Activated effector memory CD4-positive, alpha-beta T cell treated with anti-CD3 and anti-CD28 coated beads, Interleukin-2, amount 50 U/mL, for 16 hours (primary cell): ENCODE measurements at places on chromosomes 11 and 22.

- DNase-seq, result no peak
Measured at GRCh38 chr11:115284773-115285172, 219.4 kb downstream of the CADM1 start.

- peak; percentile 14 for DNase-seq
Measured at GRCh38 chr22:47591709-47592108, 829.3 kb downstream of the TBC1D22A start.

DNA sequence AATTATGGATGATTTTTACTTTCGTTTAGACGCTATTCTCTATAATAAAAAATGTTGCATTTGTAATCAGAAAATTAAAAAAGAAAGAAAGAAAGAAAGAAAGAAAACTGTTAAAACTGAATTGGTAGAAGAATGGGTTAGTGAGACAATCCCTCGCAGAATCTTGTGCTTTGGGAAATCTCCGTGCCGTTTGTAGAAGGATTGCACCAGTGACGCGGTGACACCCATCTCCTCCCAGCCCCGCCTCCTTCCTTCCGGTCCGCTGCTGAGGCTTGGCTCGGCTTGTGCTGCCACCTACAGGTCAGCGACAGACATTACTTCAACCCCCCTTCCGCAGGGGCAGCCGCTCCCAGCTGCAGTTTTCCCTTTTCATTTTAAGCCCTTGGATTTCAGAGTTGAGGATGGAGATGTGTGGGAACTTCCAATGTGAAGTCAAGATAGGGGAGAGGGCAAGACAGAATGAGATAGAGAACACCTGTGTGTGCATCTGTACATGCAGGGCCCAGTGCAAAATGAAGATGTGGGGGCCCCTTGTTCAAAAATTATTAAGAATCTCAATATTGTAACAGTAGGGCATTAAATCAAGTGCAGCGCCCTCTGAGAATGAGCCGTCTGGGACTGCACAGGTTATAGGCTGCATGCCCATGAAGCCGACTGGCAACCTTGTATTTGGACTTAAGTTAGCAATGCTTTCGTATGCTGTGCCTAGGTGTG lies 41.1 kb downstream of the TST start:
- peak; percentile 96 for DNase-seq

- no peak for DNase-seq
Measured at GRCh38 chr11:61781585-61781984, 10.8 kb downstream of the TMEM258 start.

- DNase-seq, result no peak
Measured at GRCh38 chr11:64138398-64138797, 27.5 kb downstream of the MACROD1 start.

- DNase-seq, result no peak
Measured at GRCh38 chr11:41781441-41781840, 322.0 kb upstream of the LRRC4C start.

- no peak for DNase-seq
Measured at GRCh38 chr22:46761539-46762237, 762 bp upstream of the TBC1D22A start.

DNA sequence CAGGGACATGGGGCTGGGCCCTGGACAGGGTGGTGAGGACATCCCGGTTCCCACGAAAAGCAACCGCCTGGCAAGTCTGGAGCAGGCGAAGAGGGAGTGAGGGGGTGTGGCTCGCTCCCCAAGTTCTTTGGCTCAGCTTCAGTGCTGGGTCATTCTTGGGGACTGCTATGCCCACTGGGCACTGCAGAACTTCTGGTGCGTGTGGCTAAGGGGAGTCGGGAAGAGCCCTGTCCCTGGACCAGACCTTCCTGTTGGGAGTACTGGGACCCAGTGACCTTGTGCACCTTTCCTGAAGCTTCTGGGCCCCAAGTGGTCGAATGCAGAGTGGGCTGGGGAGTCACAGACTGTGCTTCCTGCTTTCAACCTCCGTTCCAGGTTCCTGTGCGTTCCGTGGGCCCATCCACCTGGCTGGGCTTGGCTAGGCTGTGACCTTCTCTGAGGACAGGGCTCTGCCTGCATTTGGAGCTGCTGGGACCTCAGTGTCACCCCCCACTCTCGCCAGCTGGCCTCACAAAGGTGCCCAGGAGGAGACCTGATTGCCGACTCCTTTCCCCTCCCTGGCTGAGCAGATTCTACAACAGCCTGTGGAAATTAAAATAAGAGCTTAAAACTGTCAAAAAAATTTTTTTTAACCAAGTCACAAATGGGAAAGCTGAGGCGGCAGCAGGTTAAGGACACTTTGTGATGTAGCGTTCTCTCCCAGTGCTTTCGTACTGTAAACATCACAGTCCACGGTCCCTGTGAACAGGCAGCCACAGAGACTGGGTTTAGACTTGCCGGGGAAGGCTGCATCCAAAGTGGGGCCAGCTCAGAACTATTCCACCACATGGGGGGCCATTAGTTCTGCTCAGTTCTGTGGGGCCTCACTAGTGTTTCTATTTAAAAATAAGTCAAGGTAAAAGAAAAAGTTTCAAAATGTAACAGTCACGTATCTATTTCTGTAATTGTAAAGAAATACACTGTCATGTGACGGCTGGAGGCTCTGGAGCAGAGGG lies 63.8 kb upstream of the WNT7B start:
- DNase-seq, result peak; percentile 44

GRCh38 chr11:117193130-117194020 lies 5.8 kb upstream of the TAGLN start:
- no peak for DNase-seq

DNA sequence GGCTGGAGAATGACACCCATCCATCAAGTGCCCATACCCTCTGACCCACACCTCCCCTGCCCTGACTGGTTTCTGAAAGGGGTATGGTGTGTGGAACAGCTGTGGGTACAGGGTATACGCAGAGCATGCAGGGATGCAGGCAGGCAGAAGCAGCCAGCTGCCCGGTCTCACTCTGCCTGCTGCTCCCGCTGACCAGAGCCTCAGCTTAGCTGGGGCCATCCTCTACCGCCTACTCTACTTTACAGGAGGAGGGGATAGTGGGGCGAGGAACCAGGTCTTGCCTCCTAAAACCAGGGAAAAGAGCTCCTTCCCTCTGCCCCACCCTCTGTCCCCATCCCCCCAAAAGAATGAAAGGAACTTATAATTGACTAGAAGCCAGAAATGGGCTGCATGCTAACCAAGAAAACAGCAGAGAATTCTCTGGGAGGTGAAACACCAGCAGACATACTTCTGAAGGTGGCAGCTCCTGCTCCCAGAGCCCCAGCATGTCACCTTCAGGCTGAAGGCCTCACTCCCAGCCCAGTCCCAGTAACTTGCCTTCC lies 13.0 kb upstream of the CHRM4 start:
- DNase-seq, result no peak

- no peak for DNase-seq
Measured at GRCh38 chr22:32745251-32745995, 56.1 kb upstream of the TIMP3 start.

- DNase-seq, result peak; percentile 56
Measured at GRCh38 chr11:117823946-117824420, 561 bp downstream of the FXYD2 start.

DNA sequence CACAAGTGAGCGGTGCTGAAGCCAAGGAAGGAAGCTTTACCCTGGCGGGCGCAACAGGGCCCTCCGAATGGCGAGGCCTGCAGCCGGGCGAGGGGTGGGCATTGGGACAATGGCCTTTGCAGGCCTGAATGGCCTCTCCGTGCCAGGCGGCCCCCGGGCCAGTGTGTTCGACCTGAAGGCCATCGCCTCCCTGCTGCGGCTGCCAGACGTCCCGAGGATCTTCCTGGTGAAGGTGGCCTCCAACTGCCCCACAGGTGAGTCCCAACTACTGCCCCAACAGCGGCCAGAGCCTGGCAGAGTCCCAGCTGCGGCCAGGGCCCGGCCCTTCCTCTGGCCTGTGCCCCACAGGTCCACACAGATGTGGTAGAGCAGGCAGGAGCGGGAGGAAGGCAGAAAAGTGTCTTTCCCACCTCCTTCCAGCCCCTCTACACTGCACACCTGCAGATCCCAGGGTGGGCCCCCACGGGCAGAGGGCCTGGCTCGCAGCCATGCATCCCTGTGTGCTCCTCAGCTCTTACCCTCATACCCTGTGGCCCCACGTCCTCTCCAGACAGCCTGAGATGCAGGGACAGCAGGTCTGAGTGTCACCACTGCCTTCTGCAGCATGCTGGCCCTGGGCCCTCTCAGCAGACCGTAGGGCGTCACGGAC lies 11.3 kb downstream of the PHLDA2 start:
- no peak for DNase-seq

- DNase-seq, result peak; percentile 13
Measured at GRCh38 chr11:73203322-73203721, 14.8 kb upstream of the P2RY2 start.

- DNase-seq, result peak; percentile 81
Measured at GRCh38 chr11:118939953-118940598, 14.3 kb upstream of the BCL9L start.

DNA sequence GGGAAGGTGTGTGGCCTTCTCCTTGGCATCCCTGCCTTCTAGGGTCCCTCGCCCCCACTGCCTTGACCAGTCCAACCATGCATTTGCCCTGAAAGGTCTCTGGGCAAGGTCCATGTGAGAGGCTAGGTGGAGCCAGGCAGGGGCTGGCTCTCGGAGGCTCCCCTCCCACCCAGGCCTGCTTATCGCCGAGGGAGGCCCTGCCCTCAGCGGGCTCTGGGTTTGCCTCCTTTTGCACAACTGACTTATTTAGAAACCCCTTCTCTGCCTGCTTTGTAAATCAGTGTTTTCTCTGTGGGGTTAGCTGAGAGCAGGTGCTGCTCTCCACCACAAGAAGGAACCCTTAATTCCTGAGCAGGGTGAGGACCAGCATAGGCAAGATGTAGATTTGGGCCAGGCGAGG lies 47.7 kb downstream of the CD82 start:
- DNase-seq, result no peak

- no peak for DNase-seq
Measured at GRCh38 chr11:96940227-96940626, 550.4 kb downstream of the JRKL start.

- DNase-seq, result no peak
Measured at GRCh38 chr11:7485186-7486097, at the start of gene OLFML1. OLFML1 (plus strand) TSS chr11:7485506; CDS start chr11:7485876, 370 bp downstream.

DNA sequence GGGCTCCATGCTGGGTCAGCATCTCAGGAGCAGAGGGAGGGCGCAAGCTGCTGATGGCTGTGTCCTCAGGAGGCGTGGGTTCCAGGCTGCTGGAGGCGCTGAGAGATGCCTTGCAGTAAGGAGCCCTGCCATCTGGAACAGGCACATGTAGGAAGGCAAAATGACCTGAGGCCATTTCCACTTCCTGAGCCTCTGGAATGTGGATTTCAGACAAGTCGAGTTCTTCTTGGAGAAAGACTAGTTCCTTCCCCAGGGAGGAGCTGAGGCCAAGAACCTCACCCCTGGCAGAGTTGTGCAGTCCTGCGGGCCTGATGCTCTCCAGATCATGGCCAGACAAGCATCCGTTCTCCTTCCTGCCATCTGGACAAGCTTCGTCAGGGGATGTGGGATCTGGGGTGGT lies 19.3 kb downstream of the HPS4 start:
- no peak for DNase-seq

- DNase-seq, result no peak
Measured at GRCh38 chr22:26323013-26323412, 106.0 kb upstream of the ASPHD2 start.

- no peak for DNase-seq
Measured at GRCh38 chr11:47784785-47785381, 17.7 kb upstream of the FNBP4 start.

- no peak for DNase-seq
Measured at GRCh38 chr11:1160231-1161101, 2.7 kb downstream of the MUC5AC start.

DNA sequence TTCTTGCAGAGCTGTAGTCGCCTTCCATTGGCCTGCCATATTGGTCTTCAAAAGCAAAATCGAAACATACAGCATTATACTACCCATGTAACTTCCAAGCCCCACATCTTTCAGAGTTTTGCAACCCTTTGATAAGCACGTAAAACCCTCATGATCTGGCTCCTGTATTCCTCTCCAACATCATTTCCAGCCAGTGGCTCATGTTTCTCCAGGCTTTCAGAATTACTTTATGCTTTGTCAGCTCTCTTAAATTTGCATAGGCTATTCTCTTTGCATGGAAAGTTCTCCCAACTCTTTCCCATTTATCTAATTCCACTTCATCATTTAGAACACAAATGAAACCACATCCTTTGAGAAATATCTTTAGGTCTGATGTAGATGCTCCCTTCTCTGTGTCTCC lies 67.8 kb upstream of the DDI1 start:
- no peak for DNase-seq

- no peak for DNase-seq
Measured at GRCh38 chr11:43832536-43832935, 48.1 kb upstream of the ALKBH3 start.

DNA sequence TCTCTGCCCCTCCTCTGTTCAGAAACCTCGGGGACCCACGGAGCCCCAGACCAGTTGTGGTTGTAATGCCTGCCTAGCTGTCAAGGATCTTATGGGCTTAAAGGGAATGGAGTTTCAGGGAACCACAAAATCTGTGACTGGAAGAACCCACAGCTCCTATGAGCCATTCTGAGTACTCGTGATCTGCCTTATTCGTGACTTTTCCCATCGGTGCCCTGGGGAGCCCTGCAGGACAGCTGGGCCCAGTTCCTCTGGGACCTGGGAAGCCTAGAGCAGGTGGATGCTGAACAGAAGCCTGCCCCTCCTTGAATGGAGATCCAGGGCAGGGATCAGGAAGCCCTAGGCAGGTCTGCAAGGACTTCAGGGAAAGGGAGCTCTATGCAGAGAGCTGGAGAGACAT lies 42.1 kb upstream of the TTC12 start:
- DNase-seq, result no peak

DNA sequence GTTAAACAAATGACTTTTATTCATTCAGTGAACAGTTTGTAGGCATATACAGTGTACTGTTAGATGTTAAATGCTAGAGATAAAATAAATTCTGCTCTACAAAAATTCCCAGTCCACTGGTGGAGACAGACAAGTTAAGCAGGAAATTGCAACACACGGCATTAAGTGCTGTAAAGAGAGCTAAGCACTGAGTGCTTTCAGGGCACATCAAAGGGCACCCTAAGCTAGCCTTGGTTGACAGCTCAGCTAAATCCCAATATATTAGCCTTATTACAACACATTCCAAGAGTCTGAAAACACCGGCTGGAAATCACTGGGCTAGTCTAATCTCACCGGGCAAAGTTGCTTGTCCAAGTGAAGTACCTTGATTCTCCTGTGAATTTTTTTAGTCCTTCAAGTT lies 55.1 kb downstream of the NOX4 start:
- DNase-seq, result no peak

DNA sequence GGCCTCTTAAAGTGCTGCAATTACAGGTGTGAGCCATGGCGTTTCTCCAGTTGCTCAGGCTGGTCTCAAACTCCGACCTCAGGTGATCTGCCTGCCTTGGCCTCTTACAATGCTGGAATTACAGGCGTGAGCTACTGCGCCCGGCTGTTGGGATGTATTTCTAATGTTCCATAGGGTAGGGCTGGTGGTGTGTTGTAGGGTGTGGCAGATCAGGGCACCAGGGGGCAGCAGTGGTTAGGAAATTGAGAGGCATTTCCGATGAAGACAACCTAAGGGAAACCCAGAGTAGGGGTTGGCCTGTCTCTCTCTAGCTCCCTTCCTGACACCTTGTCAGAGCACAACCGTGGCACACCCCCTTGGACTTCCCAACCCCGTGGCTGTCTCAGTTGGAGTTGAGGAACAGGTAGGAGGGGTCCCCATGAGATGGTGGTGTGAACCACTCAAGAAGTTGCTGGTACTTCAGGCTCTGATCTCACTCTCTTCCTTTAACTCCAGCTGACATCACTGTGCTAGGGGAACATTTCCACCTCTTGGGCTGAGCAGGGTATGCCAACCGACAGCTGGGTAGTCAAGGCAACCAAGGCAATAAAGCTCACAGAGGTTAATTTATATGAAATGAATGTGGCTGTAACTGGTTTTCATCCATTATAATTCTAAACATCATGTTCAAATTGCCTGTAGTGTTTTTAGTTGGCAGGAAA lies 33.0 kb downstream of the YWHAH start:
- peak; percentile 91 for DNase-seq
